ENCODE measurements at places on chromosomes 2 and 18. TPM values are rescaled to one million over a fixed set of nuclear protein-coding genes. Genes with fewer than 3 reads are reported as not detected.

ANTXR1 gene
- 15.8 TPM for polyA plus RNA-seq

IL18R1 gene
- not detected for polyA plus RNA-seq

UGT1A3 gene
- polyA plus RNA-seq: not detected

C2orf74 gene
- 1.7 TPM for polyA plus RNA-seq

REG3G gene
- not detected for polyA plus RNA-seq

CABLES1 gene
- polyA plus RNA-seq: 8.3 TPM

RESP18 gene
- not detected for polyA plus RNA-seq

EPHA4 gene
- 6.4 TPM for polyA plus RNA-seq

ALKAL2 gene
- polyA plus RNA-seq: 4.6 TPM

BOLL gene
- 0.03 TPM for polyA plus RNA-seq

RGPD4 gene
- not detected for polyA plus RNA-seq

ABCB11 gene
- not detected for polyA plus RNA-seq

TMEM169 gene
- polyA plus RNA-seq: 0.41 TPM

GPR39 gene
- 2.7 TPM for polyA plus RNA-seq

LINC00305 gene
- not detected for polyA plus RNA-seq

MCFD2 gene
- polyA plus RNA-seq: 35.2 TPM

NPAS2 gene
- polyA plus RNA-seq: 1.9 TPM

CDH7 gene
- polyA plus RNA-seq: 0.67 TPM

REG1B gene
- polyA plus RNA-seq: not detected

ACKR3 gene
- 22.3 TPM for polyA plus RNA-seq

PPIL3 gene
- polyA plus RNA-seq: 48.7 TPM

CCDC102B gene
- polyA plus RNA-seq: 1.1 TPM

FAM237A gene
- polyA plus RNA-seq: not detected

HAAO gene
- 7.0 TPM for polyA plus RNA-seq

AOX1 gene
- 8.3 TPM for polyA plus RNA-seq

ADI1 gene
- 12.2 TPM for polyA plus RNA-seq

IL1R1 gene
- polyA plus RNA-seq: 0.19 TPM

CXCR2 gene
- polyA plus RNA-seq: 2.2 TPM

RNF181 gene
- polyA plus RNA-seq: 398 TPM

TRIP12 gene
- polyA plus RNA-seq: 18.7 TPM
